ENCODE measurements at places on chromosomes 12 and 14.

- DNase-seq: no peak
These were observed 10.6 kb upstream of the ANO6 start for GRCh38 chr12:45205165-45205825.

GRCh38 chr14:101734246-101734847 is 27.2 kb upstream of the PPP2R5C start:
- no peak for DNase-seq

- no peak for DNase-seq
These were observed 24.8 kb downstream of the CHD8 start for GRCh38 chr14:21431126-21431525.

DNA sequence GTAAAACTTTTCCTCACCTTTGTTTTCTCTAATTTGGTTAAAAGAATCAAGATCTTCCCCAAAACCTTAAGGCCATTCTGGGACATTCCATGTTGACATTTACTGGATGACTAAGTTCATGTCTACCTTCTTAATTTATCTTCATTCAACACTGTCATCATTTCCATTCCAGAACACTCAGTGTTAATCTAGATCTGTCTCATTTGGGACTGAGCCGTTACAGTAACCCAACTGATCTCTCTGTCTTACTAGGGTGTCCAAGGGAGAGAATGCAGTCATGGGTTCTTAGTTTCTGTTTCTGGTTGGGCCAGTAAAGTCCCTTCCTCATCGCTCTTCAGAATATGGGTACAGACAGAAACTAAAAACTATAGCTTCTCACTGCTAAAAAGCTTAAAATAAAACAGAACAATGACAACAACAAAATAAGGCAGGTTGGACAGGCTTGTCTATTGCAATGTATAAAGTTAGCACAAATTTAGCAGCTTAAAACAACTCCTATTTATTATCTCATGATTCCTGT is 144.8 kb downstream of the ASCL1 start:
- DNase-seq: no peak

DNA sequence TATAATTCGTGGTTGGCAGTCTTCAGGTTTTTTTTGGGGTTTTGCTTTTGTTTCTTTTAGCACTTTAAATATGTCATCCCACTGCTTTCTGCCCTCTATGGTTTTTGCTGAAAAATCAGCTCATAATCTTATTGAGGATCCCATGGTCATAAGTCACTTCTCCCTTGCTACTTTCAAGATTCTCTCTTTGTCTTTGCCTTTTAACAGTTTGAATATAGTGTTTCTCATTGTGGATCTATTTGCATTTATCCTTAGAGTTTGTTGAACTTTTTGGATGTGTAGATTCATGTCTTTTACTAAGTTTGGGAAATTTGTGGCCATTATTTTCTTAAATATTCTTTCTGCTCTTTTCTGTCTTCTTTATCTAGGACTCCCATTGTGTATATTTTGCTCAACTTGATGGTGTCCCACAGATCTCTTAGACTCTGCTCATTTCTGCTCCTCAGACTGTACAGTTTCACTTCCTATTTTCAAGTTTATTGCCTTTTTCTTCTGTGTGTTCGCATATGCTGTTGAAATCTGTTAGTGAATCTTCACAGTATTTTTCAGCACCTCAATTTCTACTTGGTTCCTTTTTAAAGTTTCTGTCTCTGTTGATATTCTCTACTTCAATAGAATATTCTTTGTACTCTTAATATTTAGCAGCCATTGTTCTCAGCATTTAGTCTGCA is 70.8 kb downstream of the WNK1 start:
- DNase-seq: no peak

DNA sequence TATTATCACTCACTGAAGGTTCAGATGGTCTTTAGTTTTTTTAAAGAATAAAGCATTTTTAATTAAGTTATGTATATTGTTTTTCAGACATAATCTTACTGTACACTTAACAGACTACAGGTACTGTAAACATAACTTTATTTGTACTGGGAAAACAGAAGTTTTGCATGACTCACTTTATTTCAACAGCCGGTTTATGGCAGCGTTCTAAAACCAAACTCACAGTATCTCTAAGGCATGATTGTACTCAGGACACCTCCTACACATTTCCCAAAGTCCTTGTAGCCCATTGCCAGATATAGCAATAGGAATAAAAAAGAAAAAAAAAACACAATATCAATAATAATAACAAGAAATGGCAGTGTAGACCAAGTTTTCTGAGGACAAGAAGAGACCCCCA is 1341.4 kb downstream of the FSCB start:
- DNase-seq: no peak

GRCh38 chr14:28751467-28752058 is 15.0 kb upstream of the FOXG1 start:
- DNase-seq: peak; percentile 51

DNA sequence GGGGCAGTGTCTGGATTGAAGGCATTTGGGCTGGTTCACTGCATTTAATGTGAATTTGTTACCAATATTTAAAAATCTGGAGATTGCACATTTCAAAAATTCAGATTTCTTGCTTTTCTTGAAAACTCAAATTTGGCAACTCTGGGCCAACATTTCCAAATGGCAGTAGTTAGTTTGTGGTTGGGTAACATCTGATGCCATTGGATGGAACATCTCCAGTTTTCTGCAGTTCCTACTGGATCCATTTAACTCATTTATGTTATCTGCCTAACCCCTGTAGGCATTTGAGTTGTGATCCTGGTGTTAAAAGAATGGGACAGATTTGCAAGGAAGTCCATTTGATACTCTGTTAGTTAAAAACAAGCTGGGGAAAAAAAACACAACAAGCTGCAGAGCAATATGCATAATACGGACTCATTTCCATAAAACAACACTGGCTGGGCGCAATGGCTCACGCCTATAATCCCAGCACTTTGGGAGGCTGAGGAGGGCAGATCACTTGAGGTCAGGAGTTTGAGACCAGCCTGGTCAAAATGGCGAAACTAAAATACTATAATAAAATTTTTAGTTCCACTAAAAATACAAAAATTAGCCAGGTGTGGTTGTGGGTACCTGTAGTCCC is 7.9 kb downstream of the EIF2B2 start:
- DNase-seq: no peak

- DNase-seq: no peak
These were observed 34.3 kb upstream of the DCN start for GRCh38 chr12:91216871-91217270.

- DNase-seq: peak; percentile 44
These were observed 24.3 kb upstream of the SUPT16H start for GRCh38 chr14:21408147-21408546.

DNA sequence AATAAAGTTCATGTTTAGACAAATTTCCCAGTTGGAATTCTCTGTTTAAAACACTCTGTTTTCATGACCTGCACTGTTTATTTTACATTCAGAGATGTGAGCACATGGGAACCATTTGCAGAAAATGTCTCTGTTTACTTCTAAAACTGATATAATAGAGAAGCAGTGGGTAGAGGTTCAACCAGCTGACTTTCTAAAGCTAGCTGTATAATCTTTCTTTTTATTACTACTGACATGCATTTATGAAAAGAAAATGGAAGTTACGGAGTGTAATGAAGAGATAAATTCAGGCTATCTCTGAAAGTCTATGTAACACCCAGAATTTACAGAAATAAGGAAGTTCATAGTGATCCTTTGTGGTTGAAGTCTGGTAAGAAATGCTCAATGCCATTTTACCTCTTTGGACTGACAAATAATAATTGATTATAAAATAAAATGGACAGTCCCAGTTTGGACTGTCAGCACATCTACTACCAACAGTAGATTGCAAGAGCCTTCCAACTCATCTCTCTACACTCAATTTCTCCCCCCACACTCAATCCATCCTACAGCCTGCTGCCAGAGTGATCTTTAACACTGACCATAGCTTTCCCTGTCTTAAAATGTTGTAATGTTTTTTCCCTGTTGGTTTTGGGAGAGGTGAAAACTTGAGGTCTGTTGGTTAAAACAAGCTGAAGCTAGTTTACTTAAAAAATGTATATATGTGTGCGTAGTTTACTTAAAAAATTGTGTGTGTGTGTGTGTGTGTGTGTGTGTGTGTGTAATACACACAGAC is 137.4 kb downstream of the AEBP2 start:
- DNase-seq: no peak

Data from RWPE1 (cell line).